ENCODE measurements at places on chromosomes 3 and 15.

DNA sequence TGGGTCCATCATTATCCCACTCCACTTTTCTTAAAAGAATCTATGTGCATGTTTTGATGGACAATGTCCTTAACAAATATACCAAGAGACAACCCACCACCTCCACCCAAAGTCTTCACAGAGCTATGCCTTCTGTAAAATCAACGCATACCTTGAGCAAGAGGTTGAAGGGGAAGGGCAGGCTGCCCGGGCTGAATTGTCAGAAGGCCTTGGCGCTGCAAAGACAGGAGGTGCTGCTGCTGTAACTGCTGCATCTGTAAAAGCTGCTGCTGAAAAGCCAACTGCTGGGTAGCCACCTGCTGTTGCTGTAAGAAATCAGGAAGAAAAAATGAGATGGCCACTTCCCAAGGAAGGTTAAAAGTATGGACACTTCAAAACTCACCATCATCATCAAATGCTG lies 536.7 kb downstream of the FOXP1 start:
- no peak for DNase-seq

DNA sequence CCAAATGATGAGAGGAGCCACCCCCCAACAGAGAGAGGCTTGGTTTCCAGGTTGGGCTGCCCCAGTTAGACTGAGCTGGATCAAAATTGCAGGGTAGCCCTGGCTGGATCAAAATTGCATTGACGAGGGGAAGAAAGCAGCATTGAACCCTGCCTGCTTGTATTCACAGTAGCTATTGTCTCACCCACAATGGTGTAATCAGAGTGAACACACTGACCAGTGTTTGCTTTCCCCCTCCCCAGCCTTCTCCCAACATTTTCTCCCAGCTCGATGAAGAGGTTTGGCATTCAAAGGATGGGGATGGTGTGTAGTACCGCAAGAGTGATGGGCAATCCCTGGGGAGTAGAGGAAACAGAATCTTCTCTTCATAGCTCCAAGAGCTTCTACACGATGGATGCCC lies 223.8 kb downstream of the ADAMTS9 start:
- no peak for DNase-seq

DNA sequence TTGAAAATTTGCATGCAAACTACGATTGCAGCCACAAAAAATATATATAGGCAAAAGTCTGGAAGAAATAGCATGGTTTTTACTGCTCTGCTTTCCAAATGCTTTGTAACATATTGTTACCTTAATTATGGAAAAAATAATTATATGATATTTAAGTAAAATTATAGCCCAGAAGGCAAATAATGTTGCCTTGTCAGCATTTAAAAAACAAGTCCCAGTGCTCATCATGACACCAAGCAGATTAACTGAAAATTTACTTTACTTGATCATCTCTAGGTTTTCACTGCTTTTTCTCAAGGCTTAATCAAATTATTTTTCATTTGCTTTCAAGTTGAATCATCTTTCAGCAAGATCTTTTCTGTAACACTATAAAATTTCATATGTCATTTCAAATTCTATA lies 262.9 kb downstream of the ZMAT3 start:
- no peak for DNase-seq

DNA sequence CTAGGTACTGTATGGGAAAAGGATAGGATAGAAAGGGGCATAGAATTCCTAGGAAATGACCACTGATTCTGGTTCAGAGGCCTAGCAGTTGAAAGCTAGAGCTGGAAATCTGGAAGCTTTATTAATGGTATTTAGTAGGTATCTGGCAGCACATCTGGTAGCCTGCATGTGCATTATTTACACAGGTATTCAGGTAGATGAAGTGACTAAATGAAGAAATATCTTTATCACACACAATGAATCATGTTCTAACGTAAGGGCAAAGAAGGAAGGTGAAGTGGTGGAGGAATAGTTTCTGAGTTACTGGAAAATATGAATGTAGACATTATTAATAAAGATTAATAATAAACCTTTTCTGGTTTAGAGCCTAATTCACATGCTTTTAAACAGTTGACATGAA lies 119.9 kb downstream of the MBNL1 start:
- DNase-seq, result no peak

DNA sequence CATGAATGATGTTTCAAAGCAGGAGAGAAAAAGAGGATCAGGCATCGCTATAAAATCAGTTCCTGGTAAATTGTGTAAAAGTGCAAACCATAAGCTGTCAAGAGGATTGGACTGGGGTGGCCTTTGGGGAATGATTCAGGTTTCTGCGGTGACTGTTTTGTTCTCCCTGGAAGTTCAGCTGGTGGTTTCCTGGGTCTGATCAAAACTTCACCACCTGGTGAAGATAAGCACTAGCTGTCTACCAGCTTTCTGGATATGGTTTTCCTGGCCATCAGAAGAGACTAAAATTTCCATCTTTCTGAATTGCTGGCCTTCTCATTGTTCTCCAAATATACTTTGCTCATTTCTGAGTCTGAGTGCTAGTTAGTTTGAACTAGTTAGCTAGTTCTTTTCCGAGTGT lies 2.7 kb upstream of the NANOGP8 start:
- no peak for DNase-seq

DNA sequence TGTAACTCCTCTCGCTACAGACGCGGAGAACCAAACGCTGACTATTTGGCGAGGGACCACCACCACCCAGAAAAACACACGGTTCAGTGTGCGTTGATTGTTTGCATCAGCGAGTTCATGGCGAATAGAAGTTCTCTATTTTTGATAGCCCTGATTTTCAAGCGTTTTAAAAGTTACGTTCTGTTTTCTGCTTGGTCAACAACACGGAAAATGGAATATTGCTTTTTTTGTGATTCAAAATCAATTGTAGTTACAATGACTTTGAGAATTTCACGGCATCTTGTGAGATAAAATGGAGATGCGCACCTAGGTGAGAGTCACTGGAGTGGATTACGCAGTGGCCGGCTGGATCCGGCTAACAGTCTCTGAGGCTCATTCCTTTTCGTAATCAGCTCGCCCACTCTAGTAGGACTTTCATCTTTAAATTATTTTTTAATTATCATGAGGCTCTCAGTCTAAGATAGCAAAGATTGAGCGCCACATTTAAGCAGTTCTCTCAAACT lies 54.8 kb downstream of the CCDC54 start:
- DNase-seq, result peak; percentile 10

DNA sequence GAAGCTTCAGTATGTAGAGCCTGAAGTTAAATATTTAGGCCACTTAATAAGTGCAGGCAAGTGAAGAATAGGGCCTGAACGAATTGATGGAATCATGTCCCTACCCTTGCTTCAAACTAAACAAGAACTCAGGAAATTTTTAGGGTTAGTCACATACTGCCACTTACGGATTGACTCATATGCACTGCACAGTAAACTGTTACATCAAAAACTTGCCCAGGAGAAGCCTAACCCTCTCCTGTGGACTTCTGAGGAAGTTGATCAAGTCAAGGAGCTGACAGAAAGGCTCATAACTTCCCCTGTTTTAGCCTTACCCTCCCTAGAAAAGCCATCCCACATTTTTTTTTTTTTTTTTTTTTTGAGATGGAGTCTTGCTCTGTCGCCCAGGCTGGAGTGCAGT lies 20.6 kb upstream of the KBTBD12 start:
- no peak for DNase-seq

DNA sequence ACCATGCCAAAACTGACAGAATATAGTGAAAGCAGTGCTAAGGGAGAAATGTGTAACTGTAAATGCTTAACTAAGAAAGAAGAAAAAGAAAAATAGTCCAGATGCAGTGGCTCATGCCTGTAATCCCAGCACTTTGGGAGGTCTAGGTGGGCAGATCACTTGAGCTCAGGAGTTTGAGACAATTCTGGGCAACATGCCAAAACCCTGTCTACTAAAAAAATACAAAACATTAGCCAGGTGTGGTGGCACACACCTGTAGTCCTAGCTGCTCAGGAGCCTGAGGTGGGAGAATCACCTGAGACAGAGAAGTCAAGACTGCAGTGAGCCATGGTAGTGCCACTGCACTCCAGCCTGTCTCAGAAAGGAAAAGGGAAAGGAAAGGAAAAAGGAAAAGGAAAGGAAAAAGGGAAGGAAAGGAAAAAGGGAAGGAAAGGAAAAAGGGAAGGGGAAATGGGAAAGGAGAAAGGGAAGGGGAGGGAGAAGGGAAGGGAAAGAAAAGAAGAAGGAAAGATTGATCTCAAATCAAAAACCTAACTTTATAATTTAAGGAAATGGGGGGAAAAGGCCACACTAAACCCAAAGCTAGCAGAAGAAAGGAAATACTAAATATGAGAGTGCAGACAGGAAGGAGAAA lies 20.3 kb downstream of the C3orf33 start:
- no peak for DNase-seq

GRCh38 chr3:9947025-9947995 lies 4.9 kb downstream of the PRRT3 start:
- no peak for DNase-seq

GRCh38 chr15:48628832-48629231 lies 16.7 kb downstream of the FBN1 start:
- no peak for DNase-seq

GRCh38 chr15:70375006-70375431 lies 277.3 kb upstream of the TLE3 start:
- no peak for DNase-seq

DNA sequence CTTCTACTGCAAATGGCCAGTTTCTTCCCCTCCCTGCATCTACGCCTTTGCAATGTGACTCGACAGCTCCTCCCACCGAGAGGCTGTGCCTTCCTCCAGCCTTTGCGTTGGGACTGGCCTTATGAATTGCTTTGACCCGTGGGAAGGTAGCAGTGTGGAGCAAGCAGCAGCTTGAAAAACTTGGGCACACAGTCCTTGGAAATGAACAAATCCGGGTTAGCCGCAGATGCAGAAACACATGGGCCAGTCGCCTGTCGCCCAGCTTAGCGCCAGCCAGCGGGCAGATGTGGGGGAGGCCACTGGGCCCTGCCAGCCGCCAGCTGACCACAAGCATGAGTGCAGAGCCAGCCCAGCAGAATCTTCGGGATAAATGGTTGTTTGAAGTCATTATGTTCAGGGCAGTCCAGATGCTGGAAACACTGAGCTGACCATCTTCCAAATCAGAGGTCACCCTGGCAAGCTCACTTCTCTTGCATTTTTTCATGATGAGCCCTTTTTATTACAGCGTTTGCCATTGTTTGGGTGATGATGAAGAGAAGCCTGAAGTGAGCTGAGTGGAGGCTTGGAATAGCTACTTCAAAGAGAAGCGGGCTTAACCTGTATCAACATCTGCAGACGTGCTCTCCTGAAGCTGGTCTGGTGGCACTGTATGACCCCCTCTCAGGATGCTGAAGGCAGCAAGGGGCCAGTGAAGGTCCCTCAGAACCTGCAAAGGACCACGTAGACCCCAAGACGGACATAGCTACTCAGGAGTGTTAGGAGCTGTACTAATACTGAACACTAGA lies 9.8 kb downstream of the SELENOS start:
- DNase-seq, result no peak

DNA sequence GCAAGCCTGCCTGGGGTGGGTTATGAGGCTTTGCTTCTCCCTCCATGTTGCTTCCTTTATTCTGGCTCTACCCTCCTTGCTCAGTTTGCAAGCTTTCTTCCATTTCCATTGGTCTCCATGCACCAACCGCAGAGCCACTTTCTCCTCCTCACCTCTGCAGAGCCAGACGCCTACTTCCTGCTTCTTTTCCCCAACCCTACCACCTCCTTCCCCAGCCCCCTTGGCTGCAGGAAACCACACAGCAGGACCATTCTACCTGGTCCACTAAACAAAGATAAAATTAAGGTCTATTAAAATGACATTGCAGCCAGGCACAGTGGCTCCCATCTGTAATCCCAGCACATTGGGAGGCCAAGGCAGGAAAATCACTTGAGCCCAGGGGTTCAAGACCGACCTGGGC lies 10.0 kb upstream of the CAV3 start:
- no peak for DNase-seq

GRCh38 chr3:79278681-79279080 lies 489.1 kb downstream of the ROBO1 start:
- no peak for DNase-seq
